Stimulated activated CD8-positive, alpha-beta memory T cell treated with anti-CD3 and anti-CD28 coated beads, Interleukin-2, amount 100 ng/mL, for 1 hour (primary cell): ENCODE measurements at places on chromosomes 7 and 10.

- DNase-seq = no peak
Observed at GRCh38 chr10:28837613-28838390, 160.5 kb downstream of the BAMBI start.

- no peak for DNase-seq
Observed at GRCh38 chr10:92219559-92219958, 71.3 kb downstream of the CPEB3 start.

DNA sequence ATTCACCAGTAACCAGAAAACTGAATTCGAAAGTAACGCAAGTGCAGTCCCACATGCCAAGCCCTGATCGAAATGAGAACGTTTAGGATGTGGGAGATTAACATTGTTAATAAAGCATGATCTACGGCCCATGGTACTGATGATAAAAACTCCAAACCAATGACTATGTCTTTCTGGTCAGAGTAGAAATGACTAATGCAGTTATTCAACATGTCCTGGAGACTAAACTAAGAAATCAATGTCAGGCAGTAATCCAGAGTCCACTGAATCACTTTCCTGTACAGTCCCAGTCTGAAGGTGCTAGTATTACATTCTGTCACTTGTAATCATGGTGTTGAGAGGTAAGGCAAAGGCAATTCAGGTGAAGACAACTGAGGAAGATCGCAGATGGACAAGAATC is 14.4 kb downstream of the NPSR1 start:
- DNase-seq = no peak

DNA sequence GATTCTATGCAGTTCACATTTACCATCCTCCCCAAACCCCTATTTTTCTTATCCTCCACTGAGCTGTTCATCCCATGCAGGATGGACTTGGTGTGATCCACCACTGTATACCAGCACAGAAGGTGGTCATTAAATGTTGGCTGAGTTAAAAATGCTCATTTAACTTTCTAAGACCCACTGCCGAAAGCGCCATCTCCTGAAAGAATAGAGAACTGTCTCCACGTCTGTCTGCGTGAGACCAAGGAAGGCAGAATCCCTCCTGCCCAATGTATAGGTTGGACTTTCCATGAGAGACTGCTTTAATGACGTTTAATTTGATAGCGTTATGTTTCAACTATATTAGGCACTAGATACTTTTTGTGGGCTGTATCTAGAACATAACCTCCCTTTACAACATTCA is 124.3 kb downstream of the GPAM start:
- no peak for DNase-seq

- DNase-seq = no peak
Observed at GRCh38 chr7:33278095-33278494, 148.7 kb downstream of the BBS9 start.

DNA sequence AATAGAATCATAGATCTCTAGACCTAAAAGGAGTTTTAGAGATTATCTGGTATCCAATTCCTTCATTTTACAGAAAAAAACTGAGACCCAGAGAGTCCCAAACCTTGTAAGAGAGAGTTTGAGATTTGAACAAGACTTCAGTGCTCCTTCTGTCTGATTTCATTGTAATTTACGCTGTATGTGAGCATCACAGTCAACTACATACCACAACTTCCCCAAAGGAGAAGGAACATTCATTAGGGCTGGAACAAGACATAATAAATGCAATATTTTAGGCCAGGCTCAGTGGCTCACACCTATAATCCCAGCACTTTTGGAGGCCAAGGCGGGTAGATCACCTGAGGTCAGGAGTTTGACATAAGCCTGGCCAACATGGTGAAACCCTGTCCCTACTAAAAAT is 17.3 kb upstream of the PRKAR2B start:
- no peak for DNase-seq

GRCh38 chr7:90312745-90313144 is 8.4 kb downstream of the FAM237B start:
- no peak for DNase-seq

DNA sequence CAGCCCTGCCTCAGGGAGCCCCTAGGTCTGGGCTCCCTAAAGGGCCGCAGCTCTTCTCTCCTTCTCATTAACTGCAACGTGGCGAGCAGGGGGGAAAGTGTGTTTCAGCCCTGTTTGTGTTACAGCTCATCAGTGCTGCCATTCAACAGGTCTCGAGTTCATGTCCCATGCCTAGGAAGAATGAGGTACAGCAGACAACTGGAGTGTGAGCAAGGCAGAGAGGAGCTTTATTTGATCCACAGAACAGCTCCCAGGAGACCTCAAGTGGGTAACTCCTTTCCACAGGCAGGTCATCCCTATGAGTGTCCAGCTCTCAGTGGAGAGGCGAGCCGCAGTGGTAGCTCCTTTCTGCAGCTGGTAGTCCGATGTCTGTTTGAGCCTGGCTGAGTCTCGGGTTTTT is 313.1 kb downstream of the AUTS2 start:
- no peak for DNase-seq

DNA sequence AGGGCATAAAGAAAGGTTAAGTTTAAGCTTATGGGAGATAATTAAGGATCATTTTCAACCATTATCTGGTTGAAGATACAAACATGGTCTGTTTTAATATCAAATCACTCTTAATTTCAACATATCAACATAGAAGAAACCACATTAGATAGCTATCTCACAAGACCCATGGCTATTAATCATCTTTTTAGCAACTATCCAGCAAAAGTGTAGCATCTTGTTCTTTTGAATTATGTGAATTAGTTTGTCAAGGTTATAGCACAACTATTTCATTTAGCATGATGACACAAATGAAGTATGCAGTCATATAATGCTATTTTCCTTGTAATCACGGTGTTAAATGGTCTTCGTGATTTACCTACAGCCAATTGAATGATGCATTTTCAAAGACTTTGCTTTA is 58.9 kb upstream of the PPP1R9A start:
- DNase-seq = no peak

- no peak for DNase-seq
Observed at GRCh38 chr7:70006261-70006920, 408.1 kb downstream of the AUTS2 start.

- DNase-seq = no peak
Observed at GRCh38 chr7:103065667-103066066, 8.9 kb downstream of the FBXL13 start.
